ENCODE measurements at places on chromosomes 12 and 14.

- no peak for DNase-seq
Measured at GRCh38 chr12:15001733-15002382, 29.0 kb downstream of the PDE6H start.

GRCh38 chr14:68677476-68677875 lies 115.4 kb downstream of the ZFP36L1 start:
- no peak for DNase-seq

DNA sequence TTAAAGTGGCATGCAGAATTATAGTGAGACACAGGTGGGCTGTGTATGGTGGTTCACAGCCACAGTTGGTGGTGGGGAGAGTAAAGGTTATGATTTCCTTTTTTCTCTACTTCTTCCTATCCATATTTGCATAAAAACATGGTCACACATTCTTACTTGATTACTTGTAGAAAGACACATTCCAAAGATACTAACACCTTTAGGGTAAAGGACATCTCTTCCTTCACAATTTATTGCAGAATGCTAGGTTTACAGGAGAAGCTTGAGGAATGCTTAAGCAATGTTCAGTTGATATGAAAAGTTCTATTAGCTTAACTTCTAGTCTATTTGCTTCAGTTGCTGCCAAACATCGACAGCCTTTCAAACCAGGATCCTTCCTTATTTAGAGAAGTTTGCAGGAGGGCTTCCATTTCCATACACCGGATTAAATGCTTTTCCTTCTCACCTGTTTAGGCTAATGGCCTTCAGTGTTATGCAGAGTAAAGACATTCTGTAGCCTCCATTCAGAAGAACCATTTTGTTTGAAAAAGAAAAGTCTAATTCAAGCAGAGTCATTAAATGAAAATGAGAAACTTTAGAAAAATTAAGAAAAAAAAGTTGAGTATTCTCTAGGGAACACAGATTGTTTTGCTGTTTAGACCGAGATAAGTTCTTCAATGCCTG lies 2.6 kb upstream of the PHC1 start:
- no peak for DNase-seq

DNA sequence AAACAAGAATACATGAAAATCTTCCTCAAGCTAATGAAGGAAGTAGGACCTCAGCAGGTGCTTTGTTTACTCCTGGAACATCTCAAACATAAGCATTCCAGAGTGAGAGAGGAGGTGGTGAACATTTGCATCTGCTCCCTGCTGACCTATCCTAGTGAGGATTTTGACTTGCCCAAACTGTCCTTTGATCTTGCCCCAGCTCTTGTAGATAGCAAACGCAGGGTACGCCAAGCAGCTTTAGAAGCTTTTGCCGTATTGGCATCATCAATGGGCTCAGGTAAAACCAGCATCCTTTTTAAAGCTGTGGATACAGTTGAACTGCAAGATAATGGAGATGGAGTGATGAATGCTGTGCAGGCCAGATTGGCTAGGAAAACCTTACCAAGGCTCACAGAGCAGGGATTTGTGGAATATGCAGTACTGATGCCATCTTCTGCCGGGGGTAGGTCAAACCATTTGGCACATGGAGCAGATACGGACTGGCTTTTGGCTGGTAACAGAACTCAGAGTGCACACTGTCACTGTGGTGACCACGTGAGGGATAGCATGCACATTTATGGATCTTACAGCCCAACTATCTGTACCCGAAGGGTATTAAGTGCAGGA lies 1.9 kb downstream of the TOGARAM1 start:
- DNase-seq: no peak

GRCh38 chr12:54719691-54720090 lies 71.5 kb upstream of the DCD start:
- no peak for DNase-seq

All from hematopoietic multipotent progenitor cell (in vitro differentiated cells).